ENCODE measurements at places on chromosomes 7 and 10.

- DNase-seq, result no peak
Observed at GRCh38 chr10:43227911-43228782, 38.7 kb downstream of the RASGEF1A start.

GRCh38 chr7:48420206-48420605, 248.9 kb downstream of the ABCA13 start:
- DNase-seq, result no peak

GRCh38 chr10:26983156-26983555, 117.1 kb downstream of the ANKRD26 start:
- no peak for DNase-seq

GRCh38 chr10:70853038-70853437, 35.3 kb downstream of the PCBD1 start:
- no peak for DNase-seq

DNA sequence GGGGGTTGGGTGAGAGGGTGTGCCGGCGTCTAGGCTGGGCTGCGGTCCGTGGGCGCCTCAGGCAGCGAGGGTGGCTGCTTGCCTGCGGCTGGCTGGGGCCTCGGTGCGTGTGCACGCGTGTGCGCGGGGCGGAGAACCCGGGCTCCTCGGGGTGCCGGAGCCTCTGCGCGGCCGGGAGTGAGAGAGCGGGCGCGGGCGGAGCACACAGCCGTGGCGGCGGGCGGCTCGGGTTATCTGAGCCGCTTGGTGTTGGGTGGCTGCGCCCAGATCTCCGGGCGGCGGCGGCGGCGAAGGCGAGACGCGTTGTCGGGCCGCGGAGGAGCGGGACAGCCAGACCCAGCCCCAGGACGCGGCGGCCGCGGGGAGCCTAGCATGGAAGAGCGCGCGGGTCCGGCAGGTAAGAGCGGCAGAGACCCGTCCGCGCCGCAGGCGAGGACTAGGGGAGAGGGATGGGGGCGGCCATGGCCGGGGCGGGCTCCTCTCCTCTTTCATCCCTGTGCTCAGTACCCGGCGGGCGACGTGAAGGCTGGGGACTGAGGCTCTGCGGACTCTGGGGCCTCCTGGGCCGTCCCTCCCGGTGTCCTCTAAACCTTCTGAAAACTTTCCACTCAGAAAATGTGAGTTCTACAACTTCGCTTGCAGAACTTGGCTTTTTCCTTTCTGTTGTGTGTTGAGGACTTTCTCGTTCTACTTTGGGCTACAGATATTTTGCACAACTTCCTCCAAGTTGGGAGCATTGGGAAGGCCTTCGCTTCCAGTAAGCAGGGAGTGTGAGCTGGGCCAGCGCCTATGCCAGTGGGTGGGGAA, 9.8 kb upstream of the PAX2 start:
- DNase-seq, result no peak

DNA sequence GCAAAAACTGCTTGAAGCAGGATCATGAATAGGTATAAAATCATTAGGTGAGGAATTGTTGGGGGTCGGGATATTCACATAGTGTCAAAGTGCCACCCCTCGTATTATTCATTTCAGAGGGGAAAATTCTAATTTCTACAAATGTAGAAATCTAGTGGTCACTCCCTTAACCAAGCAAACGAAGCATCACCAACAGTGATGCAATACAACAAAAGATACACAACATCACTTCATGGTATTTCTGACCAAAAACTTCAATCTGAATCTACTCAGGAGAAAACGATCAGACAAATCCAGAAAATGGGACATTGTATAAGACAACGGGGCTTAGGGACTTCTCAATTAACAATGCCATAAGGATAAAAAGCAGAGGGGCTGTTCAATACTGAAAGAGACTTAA, 26.3 kb upstream of the FAM170B start:
- no peak for DNase-seq

- no peak for DNase-seq
Observed at GRCh38 chr10:81219758-81220157, 655.2 kb upstream of the NRG3 start.

DNA sequence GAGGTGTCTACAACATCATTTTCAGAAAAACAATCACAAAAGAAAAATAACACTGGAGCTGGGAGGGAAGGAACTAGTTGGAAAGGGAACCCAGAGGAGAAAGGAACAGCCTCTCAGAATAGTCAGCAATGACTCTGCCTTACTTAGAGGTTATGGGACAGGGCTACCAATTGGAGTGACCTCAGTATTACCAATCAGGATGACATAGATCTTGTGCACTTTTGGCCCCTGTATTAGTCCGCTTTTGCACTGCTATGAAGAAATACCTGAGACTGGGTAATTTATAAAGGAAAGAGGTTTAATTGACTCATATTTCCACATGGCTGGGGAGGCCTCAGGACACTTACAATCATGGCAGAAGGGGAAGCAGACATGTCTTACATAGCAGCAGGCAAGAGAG, 99.7 kb upstream of the SDK1 start:
- no peak for DNase-seq

- no peak for DNase-seq
Observed at GRCh38 chr10:112365451-112365850, 8.5 kb upstream of the ACSL5 start.

GRCh38 chr10:116408719-116409118, 18.9 kb upstream of the PNLIPRP3 start:
- no peak for DNase-seq

GRCh38 chr7:133272336-133272735, 19.5 kb downstream of the EXOC4 start:
- no peak for DNase-seq

GRCh38 chr10:86182150-86182549, 184.4 kb downstream of the GRID1 start:
- DNase-seq, result no peak

DNA sequence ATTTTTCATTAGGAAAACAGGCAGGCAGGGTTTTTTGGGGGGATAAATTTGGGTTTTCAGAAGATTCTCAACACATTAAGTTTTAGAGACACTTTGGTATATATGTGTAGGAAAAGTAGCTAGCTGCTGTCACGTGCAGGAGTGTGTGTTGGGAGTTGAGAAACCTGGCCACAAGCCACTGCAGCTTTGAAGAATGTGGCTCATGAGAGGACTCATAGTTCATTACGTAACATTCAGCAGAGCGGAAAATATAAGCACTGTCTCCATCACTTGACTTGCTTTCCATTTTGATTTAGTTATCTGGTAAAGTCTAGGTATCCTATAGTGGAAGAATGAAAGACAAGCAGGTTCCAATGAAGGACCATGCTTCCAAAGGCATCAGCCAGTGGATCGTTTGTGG, 31.2 kb downstream of the SMNDC1 start:
- DNase-seq, result no peak

DNA sequence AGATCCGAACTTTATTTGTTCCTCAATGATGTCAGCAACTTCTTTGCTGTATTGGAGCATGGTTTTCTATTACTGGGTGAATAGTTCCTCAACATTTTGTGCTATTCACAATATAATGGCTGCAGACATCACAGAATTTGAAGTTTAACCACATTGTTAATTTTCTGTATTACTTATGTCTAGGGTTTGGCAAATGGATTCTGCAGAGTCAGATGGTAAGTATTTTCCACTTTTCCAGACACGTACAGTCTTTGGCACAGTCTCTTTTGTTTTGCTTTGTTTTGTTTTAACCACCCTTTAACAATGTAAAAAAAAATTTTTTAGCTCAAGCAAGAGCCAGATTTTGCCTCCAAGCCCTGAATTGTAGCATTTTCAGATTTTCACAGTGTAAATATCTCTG, 36.8 kb upstream of the FOXK1 start:
- no peak for DNase-seq

GRCh38 chr10:35506741-35507140, 98.4 kb upstream of the GJD4 start:
- no peak for DNase-seq

DNA sequence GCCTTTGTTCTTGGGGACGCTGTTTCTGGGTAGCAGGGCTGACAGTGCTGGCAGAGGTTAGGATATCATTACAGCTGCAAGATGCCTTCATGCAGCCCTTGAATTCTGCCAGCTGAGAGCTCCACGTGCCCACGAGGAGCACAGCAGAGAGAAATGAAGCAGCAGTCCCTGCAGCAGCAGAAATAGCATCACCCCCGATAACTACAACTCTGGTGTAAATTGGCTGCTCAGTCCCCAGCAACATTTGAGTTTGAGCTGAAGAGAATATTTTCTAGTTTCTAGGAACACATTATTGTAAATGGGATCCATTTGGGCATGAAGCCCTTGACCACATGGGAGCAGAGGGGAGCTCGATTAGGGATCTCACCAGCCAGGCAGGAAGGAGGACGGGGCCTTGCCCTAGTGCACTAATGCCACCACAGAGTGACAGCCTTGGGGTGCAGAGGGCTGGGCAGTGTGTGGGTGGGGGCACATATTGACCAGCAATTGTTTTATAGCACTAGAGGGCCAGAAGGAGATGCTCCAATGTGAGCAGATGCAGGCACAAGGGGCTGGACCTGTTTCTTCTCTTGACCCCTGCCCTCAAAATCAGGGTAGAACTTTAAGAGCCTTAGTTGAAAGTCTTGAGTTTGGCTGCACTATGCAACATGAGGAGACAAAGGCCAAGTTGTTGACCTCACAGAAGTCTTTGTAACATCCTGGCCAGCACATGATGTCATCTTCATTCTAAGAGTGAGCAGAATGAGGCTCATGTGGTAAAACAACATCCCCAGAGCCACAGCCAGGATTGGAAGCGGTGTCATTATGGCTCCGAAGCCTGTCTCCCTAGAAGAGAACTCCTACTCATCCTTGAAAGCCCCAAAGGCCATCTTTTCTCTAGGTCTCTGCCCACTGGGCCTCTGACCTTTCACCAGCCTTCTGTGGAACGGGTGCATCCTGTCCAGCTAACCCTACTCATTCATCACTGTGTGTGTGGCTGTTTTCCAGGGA, 52.6 kb downstream of the ADCY1 start:
- no peak for DNase-seq

DNA sequence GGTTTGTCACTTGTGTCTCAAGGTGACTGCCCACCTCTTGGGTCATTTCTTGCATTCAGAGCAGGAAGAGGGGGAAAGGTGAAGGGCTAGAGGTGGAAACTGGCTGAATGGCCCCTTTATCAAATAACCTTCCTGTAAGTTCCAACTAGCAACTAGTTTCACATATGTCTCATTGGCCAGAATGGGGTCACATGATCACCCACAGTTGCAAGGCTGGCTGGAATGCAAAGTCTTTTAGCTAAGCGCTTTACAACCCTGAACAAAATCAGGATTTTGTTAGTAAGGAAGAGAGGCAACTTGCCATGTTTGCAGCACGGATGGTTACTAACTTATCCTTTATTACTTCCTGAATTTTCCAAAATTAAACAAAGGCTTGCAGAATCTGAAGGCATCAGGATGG, 156.3 kb downstream of the EMX2 start:
- DNase-seq, result no peak

- DNase-seq, result no peak
Observed at GRCh38 chr7:39360766-39361165, 205.4 kb upstream of the YAE1 start.

DNA sequence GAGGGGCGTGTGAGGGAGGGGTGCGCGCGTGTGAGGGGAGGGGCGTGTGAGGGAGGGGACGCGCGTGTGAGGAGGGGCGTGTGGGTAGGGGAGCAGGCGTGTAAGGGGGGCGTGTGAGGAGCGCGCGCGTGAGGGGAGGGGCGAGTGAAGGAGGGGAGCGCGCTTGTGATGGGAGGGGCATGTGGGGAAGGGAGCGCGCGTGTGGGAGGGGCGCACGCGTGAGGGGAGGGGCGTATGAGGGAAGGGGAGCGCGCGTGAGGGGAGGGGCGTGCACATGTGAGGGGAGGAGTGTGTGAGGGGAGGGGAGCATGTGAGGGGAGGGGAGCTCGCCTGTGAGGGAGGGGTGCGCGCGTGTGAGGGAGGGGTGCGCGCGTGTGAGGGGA, 19.1 kb downstream of the MXI1 start:
- DNase-seq, result peak; percentile 75

DNA sequence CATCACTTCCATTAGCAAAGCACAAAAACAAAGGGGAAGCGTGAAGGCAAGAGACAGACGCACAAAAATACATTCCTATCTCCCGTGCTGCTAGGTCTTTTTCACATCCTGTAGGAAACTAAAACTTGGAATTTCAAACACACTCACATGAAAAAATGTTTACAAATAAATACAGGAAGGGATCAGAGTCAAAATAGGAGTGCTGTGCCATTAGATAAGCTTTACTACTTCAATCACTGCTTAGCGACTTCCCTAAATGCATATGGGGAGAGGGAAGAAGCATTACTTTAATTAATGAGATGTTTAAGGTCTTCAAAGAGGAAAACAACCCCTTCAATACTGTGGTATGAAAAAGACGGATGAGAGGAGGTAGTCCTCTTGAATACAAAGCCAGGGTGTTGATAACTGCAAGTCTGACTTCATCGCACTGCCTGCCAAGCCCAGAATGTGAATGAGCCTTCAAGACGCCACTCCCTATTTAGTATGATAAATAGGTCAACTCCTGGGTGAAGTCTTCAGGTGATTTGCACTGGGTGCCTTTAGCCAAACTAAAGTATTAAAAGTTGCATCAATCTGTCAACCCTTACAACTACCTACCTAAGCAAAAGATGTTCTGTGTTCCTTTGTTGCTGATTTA, 13.9 kb downstream of the PARD3 start:
- no peak for DNase-seq

GRCh38 chr7:24384362-24385030, 100.5 kb downstream of the NPY start:
- DNase-seq, result no peak

GRCh38 chr10:84173501-84173929, at the start of gene GPR15LG:
TSS of gene GPR15LG (plus strand) at chr10:84173801. CDS start at chr10:84173852, 51 bp downstream.
- DNase-seq, result no peak

DNA sequence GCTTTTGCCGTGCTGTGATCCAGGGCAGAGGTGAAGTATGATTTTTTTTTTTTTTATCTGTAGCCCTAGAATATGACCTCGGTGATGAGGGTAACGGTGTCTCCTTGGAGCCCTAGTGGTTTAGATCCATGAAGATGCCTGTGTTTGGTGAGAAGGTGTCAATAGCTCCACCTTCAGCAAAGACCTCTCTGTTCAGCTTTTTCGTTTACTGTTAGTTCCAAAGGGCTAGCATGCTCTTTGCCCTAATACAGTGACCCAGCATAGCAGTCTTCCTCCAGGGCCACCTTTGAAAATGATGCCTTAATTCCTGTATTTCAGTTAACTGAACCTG, 746 bp upstream of the MRPS16 start:
- peak; percentile 74 for DNase-seq

DNA sequence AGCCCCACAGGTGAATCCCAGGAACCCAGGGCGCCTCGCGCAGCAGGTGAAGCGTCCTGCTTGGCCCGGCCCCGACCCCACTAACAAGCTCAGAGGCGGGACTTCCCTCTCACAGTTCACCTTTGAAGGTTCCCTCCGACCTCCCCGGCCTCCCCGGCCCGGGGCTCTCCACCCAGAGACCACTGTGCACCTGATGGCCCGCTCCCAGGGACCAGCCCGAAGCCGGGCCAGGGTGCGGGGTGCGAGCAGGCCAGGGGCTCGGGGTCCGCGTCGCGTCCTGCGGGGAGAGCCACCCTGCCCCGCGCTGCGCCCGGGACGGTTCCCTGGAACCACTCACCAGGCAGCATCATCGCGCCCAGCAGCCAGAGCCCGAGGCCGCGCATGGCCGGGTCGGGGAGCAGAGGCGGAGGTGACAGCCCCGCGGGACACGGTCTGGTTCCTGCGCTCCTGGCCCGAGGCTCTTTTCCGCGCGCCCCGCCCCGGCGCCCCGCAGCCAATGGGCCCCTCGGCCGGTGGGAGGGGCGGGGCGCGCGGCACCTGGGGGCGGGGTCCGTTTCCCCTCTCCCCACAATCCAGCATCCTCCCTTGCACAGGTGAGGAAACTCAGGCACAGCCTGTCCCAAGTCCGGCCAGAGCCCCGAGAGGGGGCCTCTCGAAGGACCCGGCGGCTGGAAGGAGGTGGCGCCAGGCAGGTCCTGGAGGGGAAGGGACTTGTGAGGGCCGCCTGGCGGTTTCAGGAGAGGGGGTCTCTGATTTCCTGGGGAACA, at the start of gene ADAM8:
ADAM8 (minus strand) TSS at position 434 of the 767 bp plus-strand sequence; CDS start at position 383, 51 bp downstream.
- peak; percentile 75 for DNase-seq

- no peak for DNase-seq
Observed at GRCh38 chr7:86930554-86931307, 128.7 kb downstream of the ELAPOR2 start.

Data from K562 (cell line).